Brain (organoid and tissue), 16 donors: ENCODE measurements at places on chromosomes 2 and 18.

DNA sequence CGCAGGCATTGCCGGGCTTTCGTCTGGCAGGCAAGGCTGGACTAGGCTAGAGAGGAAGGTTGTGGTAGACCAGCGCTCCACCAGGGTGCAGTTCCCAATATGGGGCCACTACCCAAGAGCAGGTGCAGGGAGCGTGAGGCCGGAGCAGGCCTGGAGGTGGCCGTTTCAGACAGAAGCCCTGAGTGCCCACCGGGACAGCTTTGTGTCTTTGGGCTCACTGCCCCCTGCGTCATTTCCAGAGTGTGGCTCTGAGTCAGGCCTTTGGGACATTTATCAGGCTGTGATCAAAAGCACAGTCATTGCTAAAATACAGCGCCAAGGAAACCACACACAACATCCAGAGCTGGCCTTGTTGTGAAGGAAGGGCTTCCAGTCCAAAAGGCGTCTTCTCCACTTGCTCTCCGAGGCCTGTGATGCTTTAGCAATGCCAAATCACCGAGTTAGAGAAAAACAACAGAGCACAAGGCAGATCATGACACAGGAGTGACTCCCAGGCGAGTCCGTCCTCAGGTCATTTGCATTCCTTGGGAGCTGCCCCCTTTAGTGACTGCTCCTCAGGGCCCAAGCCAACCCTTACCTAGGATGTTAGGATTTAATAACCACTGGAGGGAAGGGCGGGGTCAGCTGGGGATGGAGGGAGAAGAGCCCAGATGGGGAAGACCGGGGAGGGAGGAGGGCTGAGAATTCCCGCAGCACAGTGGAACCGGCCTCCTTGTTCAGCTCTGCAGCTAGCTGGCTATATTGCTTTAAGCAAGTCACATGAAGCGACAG, 42.3 kb downstream of the RFX8 start:
- DNase-seq = no peak

GRCh38 chr2:172739661-172740266, 4.1 kb downstream of the RAPGEF4 start:
- DNase-seq = no peak

GRCh38 chr2:149143734-149144133, 105.2 kb downstream of the LYPD6B start:
- DNase-seq = no peak

- peak; percentile 58 for DNase-seq
These were observed 26.6 kb downstream of the SERTAD2 start for GRCh38 chr2:64626963-64627760.

DNA sequence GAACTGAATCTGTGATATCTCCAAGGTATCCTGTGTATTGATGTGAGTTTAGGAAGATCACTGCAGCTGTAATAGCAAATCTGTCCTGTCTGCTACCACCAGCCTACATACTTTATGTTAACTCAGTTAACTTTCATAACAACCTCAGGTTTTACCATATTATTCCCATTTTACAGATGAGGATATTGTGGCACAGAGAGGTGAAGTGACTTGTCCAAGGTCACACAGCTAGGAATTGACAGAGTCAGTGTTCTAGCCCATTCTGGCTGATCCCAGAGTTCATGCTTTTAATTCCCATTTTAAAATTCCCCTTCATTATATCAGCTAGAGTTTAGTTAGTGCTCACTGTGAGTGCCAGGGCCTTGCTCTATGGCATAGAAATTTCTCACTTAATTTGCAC, 49.4 kb downstream of the PLEK start:
- DNase-seq = no peak

DNA sequence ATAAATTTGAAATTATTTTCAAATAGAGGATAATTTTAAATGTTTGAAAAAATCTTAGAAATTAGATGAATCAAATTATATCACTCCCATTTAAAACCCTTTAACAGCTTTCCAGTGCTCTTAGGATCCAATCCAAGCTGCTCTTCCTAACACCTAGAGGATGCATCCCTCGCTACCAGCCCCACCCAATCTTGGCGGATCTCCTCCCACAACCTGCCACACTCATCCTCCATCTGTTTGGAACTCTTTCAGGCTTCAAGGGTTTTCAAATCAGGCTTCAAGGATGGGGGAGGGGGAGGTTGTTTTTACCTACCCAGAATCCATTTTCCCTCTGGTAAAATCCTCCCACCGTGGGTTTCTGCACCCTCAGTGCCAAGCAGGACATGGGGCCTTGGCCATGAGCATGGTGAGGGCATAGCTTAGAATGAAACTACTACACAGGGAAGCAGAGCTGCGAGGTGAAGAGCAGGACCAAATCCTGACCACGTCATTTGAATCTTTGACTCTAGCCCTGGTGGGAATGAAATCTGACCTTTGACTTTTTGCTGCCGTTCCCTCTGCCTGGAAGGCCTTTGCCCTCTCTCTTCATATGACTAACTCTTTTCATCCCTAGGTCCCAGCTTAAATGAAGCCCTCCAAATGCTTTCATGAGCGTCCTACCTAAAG, 113.0 kb upstream of the MAPRE2 start:
- no peak for DNase-seq
